ENCODE measurements at places on chromosomes 5 and 9.

DNA sequence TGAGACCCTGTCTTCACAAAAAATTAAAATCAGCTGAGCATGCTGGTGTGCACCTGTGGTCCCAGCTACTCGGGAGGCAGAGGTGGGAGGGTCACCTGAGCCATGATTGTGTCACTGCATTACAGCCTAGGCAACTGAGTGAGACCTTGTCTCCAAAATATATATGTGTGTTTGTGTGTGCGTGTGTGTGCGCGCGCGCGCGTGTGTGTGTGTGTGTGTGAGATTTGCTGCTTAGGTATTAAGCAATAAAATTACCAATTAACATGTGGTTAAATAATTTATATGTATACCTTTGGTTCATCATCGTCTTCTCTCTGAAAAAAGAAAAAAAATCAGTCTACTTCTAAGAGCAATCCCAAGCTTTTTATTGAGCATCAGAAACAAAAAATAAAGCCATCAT, 86.0 kb upstream of the FSD1L start:
- H3K27me3 ChIP-seq: no peaks in the 10 kb centered on the region
- H3K36me3 ChIP-seq: no peaks in the 10 kb centered on the region
- DNase-seq: no peak
- H3K4me3 ChIP-seq: no peak overlapping the region

DNA sequence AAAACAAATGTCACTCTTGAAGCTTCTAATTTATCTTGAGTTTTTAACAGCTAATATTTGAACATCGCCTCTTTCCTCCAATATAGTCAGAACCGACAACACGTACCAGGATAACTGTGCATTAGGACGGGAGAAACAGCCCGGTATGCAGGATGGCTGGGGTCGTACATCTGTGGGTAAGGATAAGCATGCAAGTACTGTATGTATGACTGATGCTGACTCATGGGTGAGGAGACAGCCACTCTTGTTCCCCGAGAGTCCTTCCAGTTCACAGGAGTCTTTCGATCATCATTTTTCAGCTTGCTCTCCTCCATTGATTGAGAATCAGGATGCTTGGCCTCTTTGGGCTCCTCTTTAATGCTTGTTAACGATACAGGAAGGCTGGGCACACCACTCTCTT, 102.3 kb downstream of the ZNF608 start:
- no peak for DNase-seq
- H3K4me3 ChIP-seq: no peak overlapping the region
- no peaks in the 10 kb centered on the region for H3K27me3 ChIP-seq
- H3K27ac ChIP-seq: no peak overlapping the region

GRCh38 chr9:27457445-27457844, 66.6 kb upstream of the IFNK start:
- no peaks in the 10 kb centered on the region for H3K36me3 ChIP-seq
- no peaks in the 10 kb centered on the region for H3K27me3 ChIP-seq
- H3K4me1 ChIP-seq: no peaks in the 10 kb centered on the region
- no peak for DNase-seq

DNA sequence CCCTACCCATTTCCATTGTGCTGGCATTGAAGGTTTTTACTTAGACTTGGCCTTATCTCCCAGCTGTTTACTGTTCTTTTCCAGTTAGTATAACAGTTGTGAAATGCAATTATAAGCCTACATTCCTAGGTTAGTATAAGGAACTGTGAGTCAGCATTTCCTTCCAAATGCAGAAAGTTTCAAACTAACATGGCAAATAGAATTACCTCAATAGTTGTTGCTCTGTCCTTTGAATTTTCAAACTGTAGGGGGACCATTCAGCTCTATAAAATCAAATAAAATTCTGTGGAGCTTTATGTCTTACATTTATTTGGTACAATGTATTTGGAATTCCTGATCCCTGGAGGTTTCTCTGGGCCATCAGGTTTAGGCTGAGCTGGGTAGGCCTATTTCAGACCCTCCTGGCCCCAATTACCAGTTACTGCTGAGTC, 47.2 kb downstream of the ARHGEF28 start:
- H3K4me1 ChIP-seq: peaks cover 7% of the 10 kb centered on the region
- H3K36me3 ChIP-seq: no peaks in the 10 kb centered on the region
- H3K27ac ChIP-seq: peak overlapping the region; percentile 4
- no peaks in the 10 kb centered on the region for H3K27me3 ChIP-seq
- no peak for DNase-seq
